Stimulated activated CD8-positive, alpha-beta memory T cell treated with anti-CD3 and anti-CD28 coated beads, Interleukin-2, amount 100 ng/mL, for 1 hour (primary cell): ENCODE measurements at places on chromosomes 4 and X.

- DNase-seq: no peak
Measured at GRCh38 chr4:124178449-124179021, 534.0 kb downstream of the ANKRD50 start.

GRCh38 chr4:152359208-152360044 lies 176.5 kb downstream of the FBXW7 start:
- DNase-seq: no peak

- DNase-seq: no peak
Measured at GRCh38 chr4:100926039-100926717, 408.4 kb upstream of the EMCN start.

GRCh38 chrX:137654481-137654880 lies 88.6 kb downstream of the ZIC3 start:
- no peak for DNase-seq

GRCh38 chr4:40255393-40256281 lies 58.8 kb downstream of the RHOH start:
- no peak for DNase-seq

- DNase-seq: no peak
Measured at GRCh38 chr4:185546335-185546734, 11.0 kb upstream of the PDLIM3 start.
